ENCODE measurements at places on chromosomes 12 and 14. TPM values are rescaled to one million over a fixed set of nuclear protein-coding genes. Genes with fewer than 3 reads are reported as not detected.

GRCh38 chr12:96858162-96858561 lies 48.9 kb upstream of the NEDD1 start:
- no peak for DNase-seq

DNA sequence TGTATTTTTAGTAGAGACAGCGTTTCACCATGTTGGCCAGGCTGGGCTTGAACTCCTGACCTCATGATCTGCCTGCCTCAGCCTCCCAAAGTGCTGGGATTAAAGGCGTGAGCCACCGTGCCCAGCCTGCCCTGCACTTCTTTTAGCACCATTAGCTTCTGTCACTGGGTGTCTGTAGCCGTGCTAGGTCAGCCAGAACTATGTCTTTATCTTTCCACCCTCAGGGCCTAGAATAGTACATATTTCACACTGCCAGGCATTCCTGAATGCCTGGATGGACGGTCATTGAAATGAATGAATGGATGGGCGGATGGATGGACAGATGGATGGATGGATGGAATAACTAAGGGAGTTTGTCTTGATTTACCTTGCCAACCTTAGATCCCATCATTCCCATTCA lies 33.7 kb downstream of the FBXL14 start:
- DNase-seq = no peak

DNA sequence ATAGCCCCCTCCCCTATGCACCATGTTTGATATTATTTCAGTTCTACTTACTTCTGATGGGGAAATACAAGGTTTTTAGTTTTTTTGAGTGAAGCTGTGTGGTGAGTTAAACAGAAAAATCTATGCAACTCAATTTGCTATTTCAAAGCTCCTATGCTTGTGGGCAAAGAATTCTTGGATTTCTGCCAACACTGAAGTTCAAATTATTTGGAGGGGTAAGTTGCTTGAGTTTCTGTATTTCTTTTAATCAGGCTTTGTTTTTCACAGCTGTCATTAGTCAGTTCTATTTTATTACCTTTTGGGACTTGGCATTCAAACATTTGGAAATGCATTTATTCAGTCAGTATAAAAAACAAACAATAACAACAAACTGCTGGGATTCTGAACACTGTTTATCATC lies 407.5 kb upstream of the MGAT4C start:
- DNase-seq = peak; percentile 60

- peak; percentile 78 for DNase-seq
These were observed 240.7 kb upstream of the PLEKHG7 start for GRCh38 chr12:92462049-92462448.

- DNase-seq = peak; percentile 61
These were observed 898.4 kb downstream of the SLC16A7 start for GRCh38 chr12:60494244-60494643.

DNA sequence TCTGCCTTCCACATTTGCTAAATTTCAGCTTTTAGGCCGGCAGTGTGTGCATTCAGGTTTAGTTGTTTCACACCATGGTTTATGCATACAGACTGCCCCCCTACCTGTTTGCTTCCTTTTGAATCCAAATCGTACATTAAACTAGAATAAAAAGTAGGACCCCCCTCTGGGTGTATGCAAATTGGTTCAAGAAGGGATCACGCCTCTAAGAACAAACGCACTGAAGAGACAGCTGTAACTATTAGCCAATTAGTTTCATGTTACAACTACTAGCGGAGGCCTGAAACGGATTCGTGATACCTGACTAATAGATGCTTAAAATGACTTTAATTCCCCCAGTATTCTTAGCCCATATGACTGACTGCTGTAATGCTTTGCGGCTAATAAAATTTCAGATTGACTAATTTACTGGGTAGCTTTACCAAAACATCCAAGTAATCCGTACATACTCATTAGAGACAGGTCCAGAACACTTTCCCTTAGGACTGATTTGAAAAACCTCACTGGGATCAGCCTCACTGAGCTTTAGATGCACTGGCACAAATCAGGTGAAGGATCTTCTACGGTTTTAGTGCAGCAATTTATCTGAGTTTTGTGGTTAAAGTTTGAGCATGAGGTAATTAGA lies 411.8 kb downstream of the NPAS3 start:
- no peak for DNase-seq

DNA sequence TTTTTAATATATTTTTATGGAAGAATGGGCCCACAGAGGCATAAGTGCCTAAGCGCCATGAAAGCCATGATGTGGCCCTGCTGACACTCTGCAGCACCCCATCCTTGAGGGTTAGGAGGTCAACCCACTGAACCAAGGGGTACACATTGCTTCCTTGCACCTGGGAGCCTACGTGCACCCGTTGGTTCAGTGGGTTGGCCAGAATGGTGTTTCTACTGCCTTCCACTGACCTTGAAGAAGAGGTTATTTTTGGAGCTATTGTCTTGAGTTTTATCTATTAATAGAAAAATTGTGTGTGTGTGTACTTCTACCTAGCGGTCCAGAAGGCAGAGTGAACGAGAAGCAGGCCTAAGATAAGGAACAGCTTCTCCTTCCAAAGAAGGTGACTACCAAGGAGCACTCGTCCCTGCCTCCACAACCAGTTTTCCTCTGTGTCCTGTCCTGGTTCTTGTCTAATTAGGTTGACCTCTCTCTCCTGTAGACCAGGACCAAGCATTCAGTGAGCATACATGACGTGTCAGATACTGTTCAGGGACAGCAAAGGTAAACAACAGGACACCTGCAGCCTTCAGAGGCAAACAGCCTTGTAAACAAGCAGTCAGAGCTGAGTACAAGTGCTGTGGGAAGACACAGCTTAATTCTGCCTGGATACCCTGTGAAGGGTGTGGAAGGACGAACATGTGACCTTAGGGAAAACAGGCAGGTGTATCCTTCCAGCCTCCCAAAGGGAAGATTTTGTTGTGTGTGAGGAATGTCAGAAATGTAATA lies 30.4 kb upstream of the PLEK2 start:
- no peak for DNase-seq

DNA sequence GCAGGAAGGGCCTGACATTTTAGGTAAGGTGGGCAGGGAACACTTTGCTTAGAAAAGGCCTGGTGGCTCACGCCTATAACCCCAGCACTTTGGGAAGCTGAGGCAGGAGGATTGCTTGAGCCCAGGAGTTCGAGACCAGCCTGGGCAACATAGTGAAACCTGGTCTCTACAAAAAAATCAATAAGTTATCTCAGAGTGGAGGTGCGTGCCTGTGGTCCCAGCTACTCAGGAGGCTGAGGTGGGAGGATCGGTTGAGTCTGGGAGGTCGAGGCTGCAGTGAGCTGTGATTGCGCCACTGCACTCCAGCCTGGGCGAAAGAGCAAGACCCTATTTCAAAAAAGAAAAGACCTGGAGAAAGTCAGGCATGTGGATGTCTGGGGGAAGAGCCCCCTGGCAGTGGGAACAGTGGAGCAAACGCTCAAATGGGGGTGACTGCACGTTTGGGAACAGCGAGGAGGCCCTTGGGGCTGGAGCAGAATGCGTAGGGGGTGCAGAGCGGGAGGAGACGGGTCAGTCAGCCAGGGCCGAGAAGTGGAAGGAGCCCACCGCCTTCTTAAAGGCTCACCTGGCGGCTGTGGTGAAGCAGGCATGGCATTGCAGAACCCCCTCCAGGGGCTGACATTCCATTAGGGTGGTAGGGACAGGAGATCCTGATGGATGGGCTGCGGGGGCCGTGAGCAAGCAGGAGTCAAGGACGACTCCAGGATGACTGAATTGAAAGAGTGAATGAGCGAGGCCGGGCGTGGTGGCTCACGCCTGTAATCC lies 6.2 kb upstream of the KIF26A start:
- DNase-seq = no peak

GRCh38 chr12:53180220-53180930 lies at the start of the genes CSAD and ZNF740:
CSAD (minus strand) TSS chr12:53180925; CDS start chr12:53173470, 7,455 bp downstream.
ZNF740 (plus strand) TSS chr12:53180722; CDS start chr12:53181984, 1,262 bp downstream.
- peak; percentile 98 for DNase-seq

GRCh38 chr14:76465664-76466063 lies 89.7 kb downstream of the ESRRB start:
- no peak for DNase-seq

DNA sequence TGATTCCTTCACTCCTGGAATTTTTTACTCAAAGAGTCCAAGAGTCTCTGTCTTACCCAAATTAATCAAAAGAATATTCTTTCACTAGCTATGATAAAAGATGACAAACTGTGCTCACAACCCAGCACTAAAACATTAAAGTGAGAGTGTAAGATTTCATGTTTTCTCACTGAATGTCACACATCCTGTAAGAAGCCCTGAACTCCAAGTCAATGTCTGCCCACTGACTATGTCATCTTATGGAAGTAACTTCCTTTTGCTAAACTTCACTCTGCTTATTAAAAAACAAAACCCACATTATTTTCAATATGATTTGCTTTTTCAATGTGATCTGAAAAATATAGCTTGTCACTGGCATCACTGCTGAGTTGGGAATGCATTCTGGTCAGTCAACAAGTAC lies 15.6 kb downstream of the SPRING1 start:
- no peak for DNase-seq

- DNase-seq = no peak
These were observed 382.3 kb downstream of the ALG10 start for GRCh38 chr12:34404377-34405285.

DNA sequence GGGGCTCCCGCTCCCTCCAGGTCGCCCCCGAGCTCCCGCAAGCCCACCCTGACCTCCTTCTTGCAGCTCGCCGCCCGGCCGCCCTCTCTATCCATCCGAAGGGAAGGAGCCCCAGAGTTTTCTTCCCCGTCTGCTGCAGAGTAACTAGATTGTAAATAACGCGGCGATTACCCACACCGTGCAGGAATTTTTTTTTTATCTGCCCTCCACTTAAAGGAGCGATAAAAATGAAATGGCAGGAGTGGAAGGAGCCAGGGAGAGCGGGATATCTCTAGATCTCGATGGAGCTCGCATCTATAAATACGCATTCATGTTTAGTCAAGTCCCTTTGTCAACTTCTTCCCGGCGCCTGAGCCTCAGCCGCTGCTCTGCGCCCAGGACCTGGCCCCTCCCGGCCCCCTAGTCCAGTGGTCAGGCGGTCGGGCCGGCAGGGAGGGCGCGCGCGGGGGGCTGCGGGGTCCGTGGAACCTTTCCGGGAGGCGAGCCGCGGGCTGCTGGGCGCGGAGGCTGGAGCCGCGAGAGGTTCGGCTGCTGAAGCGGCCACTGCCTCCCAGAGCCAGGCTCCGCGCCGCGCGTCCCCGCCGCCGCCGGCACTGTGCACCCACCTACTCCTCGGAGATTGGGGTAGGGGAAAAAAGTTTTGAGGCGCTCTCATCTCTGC lies 386.0 kb downstream of the BCAT1 start:
- DNase-seq = peak; percentile 37

DNA sequence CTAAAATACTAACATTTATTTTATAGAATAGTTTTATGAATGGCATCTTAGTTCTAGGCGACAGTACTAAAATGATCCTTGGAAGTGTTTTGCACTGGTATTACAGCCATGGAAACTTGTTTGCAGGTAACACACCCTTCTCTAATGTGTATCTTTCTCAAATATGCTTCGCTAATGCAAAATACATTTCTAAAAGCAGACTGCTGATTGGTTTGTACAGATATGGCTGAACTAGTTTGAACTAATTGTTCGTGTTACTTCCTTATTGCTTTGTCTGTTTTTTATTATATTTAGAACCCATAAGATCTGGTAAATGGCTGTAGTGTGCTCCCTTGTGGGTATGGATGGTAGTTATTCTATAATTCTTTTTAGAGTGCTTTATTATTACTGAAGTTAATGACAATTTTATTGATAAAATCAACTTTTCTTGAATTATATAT lies 53.0 kb downstream of the ATF7IP start:
- DNase-seq = peak; percentile 32

- DNase-seq = no peak
These were observed 20.3 kb upstream of the FOXG1 start for GRCh38 chr14:28746247-28746646.

GRCh38 chr12:47740606-47741339 lies 15.5 kb upstream of the ENDOU start:
- DNase-seq = no peak

DNA sequence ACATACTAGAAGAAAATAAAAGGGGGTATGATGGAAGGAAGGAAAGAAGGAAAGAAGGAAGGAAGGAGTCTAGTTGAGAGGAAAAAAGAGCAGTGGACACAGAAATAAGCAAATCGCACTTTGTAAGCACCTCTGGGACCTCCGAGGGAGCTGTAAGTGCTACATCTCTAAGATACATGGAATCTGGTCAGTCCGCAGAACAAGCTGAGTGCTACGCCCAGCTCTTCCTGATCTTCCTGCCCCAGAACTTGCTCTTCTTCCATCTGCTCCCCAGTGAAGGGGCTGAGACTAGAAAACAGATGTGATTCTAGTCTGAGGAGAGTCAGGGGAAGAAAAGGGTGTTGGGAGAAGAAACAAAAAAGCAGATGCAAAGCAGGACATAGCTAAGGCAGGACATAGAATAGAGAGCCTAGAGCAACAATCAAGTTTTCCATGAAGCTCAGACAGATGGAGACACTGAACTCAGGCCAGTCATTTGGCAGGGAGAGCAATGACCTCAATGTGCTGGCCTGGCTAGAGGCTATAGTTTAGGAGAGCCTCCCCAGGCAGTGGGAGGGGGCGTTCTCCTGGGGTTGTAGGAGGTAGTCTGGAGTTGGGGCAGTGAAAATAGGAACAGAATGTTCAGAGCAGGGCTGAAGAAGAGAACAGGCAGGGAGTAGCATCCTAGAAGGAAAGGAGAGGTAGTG lies 1.7 kb upstream of the MFAP5 start:
- no peak for DNase-seq

GRCh38 chr12:24415934-24416333 lies 466.5 kb upstream of the SOX5 start:
- no peak for DNase-seq

DNA sequence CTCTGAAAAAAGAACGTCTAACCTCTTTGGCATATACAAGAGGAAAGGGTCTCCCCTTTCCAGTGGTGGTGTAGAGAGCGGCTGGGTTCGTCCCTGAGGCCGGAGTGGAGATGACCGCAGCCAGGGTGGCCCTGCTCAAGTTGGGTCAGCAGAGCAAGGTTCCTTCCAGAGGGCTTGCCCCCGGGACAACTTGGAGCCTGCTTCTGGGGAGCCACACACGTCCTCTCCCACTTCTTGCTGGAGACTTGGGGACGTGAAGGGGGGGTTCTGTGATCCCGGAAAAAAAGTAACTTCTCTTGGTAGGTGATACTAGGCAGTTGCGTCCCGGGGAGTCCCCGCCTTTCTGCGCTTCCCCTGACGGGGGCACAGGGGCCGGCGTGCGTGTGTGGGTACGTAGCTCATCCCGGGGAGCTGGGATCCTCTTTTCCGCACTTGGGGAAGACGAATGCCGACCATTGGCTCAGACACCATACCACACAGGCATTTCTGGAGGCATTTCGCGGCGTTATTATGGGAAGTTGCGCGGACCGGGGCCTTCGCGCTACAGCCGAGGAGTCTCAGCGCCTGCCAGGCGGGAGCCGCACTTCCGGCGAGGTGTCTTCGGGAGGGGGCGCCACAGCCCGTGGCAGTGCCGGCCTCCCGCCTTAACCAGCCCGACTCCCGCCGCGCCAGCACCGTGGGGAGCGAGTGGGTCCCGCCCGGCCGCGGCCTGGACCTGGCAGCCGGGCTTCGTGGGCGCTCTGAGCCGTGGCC lies 14.8 kb upstream of the PAX9 start:
- no peak for DNase-seq

ZC2HC1C gene
- 0.38 TPM for total RNA-seq

LMO3 gene
- total RNA-seq = 179 TPM

MYH7 gene
- 0.06 TPM for total RNA-seq

KLHDC1 gene
- total RNA-seq = 1.9 TPM

TMPRSS12 gene
- total RNA-seq = not detected

TAS2R46 gene
- 0.11 TPM for total RNA-seq

PAX9 gene
- total RNA-seq = 0.38 TPM

NEUROD4 gene
- total RNA-seq = not detected

DPF3 gene
- total RNA-seq = 11.1 TPM

OR4K13 gene
- total RNA-seq = not detected

NRIP2 gene
- total RNA-seq = not detected
